ENCODE measurements at places on chromosomes 11 and 22. TPM values are rescaled to one million over a fixed set of nuclear protein-coding genes. Genes with fewer than 3 reads are reported as not detected.

The KCNE3 gene
- total RNA-seq: 1.1 TPM

The TXN2 gene
- 30.3 TPM for total RNA-seq

The ANGPTL5 gene
- not detected for total RNA-seq

The CRKL gene
- 54.4 TPM for total RNA-seq

The SAA4 gene
- not detected for total RNA-seq

The OR52E1 gene
- not detected for total RNA-seq

The MUC5AC gene
- not detected for total RNA-seq

The YIF1A gene
- total RNA-seq: 111 TPM

Data from dermis blood vessel endothelial cell (primary cell).